Lung (tissue), 17 donors: ENCODE measurements at places on chromosomes 3 and 15. TPM values are rescaled to one million over a fixed set of nuclear protein-coding genes. Genes with fewer than 3 reads are reported as not detected.

DNA sequence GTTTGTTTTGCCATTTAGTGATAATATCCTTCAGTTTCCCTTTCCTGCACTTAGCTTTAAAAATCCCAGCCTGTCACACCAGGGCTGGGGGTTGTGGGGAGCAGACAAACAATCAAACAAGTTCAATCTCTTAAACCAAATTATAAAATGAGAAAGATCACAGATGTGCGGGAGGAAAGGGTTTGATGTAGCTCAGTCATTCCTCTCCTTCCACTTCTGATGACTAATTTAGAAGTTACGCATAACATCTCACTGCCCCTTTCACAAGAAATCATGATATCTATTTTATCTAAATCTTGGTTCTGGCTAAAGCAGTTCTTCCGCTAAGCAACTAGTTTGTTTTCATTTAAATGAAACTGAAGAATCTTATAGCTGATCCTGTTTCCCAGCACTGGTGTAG, 34.1 kb upstream of the ATG7 start:
- DNase-seq = no peak

GRCh38 chr3:5160940-5161858, 26.3 kb upstream of the EDEM1 start:
- peak; percentile 43 for DNase-seq

GRCh38 chr3:171704002-171704401, 106.3 kb downstream of the PLD1 start:
- DNase-seq = no peak

DNA sequence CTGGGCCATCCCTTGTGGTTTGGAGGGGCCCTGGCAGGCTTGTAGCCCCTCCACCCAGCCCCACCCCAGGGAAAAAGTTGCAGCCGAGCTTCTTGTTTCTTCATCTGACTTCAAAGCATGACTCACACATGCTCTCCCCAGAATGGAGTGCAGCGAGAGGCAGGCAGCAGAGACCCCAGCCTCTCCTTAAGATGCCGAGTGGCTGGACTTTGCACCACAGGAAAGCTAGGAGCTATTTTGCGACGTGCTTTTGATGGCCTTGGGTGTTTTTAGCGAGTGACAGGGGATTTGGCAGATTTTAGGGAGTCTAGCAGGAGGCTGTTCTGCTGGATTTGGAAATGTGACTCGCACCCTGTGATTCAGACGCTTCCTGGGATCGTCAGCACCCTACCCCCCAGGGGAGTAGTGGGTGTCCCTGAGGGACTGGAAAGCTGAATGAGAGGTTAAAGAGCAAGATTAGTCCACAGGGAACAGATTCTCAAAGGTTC, 14.2 kb downstream of the BAHD1 start:
- no peak for DNase-seq

Gene ADAMTS17
- 2.7 TPM for total RNA-seq
